Stimulated activated CD4-positive, alpha-beta T cell treated with anti-CD3 and anti-CD28 coated beads, Interleukin-4, amount 100 ng/mL, for 4 hours (primary cell): ENCODE measurements at places on chromosomes 1 and 21.

GRCh38 chr1:236907205-236907604 lies 97.0 kb downstream of the MT1HL1 start:
- DNase-seq = no peak

GRCh38 chr1:67889953-67890567 lies 56.8 kb upstream of the GNG12 start:
- DNase-seq = no peak

DNA sequence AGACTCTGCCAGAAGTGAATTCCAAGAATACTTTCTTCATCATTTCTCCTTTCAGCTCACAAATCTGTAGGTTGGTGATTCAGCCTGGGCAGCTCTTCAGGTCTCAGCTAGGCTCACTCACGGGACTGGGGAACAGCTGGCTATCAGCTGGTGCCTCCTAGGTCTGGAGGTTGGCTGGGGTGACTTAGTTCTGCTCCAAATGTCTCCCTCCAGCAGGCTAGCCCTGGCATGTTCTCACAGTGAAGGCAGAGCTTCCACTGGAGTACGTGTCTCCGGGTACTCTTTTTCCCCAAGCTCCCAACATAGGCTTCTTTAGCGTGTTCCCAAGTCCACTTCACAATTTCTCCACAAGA lies 12.5 kb upstream of the VAMP4 start:
- no peak for DNase-seq

DNA sequence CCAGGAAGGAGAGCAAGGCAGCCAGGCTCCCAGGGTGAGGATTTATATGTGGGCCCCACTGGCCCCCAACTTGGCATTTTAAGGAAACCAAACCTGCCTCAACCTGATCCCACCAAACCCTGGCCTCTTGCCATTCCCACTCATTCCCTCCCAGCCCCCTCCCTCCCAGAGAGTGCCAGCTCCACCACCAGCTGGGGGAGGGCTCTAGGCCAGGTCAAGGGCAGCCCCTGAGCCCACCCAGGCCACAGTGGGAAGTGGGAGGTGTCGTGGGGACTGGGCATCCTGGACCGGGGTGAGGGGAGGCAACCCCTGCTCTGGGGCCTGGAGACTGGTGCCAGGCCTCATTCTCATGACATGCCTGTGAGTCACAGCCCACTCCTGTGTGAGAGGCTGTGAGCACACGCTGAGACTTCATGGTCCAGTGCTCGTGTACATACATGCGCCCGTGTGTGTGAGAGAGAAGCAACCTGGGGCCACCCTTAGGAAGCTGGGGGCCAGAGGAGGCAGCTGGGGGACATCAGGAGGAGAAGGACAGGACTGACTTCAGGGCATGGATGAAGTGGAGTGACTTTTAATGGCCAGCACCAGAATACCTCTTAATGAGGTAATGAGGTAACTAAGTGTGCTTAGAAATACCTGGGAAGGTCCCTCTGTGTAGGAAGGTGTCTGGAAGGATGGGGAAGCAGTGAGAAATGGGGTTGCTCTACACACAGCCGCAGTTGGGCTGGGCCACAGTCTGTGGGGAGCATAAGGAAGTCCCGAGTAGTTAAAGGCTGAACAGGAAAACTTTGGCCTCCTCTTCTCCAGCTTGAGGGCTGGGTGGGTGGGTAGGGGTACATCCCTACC lies at the start of gene S100A2:
S100A2 (minus strand) TSS at position 316 of the 846 bp plus-strand sequence. CDS start 1,967 bp downstream, outside the sequence.
- DNase-seq = peak; percentile 68

GRCh38 chr1:226938903-226939437 lies 1.1 kb upstream of the COQ8A start:
- no peak for DNase-seq

- DNase-seq = no peak
Measured at GRCh38 chr1:10794724-10795275, 1.6 kb downstream of the CASZ1 start.

GRCh38 chr1:175269151-175269550 lies 76.6 kb upstream of the KIAA0040 start:
- no peak for DNase-seq

GRCh38 chr1:233295975-233296322 lies 424 bp upstream of the PCNX2 start:
- no peak for DNase-seq

GRCh38 chr1:30845904-30846290 lies 62.7 kb downstream of the SDC3 start:
- no peak for DNase-seq

GRCh38 chr1:223153177-223154119 lies 10.4 kb upstream of the TLR5 start:
- no peak for DNase-seq

GRCh38 chr21:34152500-34152899 lies 79.1 kb downstream of the MRPS6 start:
- DNase-seq = no peak

DNA sequence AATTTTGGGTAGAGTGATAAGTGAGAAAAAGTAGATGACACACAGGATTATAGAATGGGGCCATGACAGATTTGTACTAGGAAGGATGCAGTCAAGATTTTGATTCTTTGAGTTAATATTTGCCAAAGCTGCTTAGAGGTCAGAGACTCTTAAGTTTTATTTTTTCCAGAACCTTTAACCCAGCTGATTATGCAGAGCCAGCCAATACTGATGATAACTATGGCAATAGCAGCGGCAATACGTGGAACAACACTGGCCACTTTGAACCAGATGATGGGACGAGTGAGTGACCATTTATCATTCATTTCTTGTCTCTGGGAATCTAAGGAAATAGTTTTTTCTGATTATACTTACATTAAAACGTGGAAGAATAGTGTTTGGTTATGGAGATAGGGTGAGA lies 16.1 kb downstream of the UBAP2L start:
- no peak for DNase-seq

- no peak for DNase-seq
Measured at GRCh38 chr1:27548136-27548853, 55.6 kb downstream of the AHDC1 start.

GRCh38 chr1:165371588-165372225 lies 15.2 kb upstream of the LMX1A start:
- no peak for DNase-seq

DNA sequence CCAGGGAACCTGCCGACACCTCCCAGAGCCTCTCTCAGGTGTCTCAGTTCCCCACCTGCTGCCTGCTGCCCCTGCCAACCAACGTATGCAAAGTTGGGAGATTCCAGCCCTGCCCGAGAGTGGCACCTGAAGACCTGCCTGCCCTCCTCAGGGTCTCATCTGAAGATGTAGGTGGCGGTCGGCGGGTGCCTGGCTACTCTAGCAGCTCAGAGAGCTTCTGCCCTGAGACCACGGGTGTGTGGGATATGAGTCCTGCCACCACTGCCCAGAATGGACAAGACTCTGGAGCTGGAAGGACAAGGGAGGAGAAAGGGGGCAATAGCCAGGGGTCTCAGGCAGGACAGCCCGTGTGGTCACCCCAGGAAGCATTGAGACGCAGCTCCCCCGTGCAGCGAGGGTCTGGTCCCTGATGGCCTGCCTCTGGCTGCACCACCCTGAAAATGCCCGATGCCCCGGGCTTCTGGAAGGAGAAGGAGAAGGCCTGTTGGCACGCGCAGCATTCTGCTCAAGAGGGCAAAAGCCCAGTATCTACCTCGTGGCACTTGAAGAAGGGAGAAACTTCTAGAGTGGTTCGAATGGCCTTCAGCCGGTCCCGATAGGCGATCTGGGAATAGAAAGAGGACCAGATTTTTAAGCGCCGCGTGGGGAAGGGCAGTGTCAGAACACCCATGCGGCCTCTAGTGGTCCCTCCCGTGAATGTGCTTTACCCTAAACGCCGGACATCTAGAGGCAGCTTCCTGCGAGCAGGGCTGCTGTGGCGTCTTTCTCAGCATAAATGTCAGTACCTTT lies 88.8 kb downstream of the STUM start:
- DNase-seq = no peak

DNA sequence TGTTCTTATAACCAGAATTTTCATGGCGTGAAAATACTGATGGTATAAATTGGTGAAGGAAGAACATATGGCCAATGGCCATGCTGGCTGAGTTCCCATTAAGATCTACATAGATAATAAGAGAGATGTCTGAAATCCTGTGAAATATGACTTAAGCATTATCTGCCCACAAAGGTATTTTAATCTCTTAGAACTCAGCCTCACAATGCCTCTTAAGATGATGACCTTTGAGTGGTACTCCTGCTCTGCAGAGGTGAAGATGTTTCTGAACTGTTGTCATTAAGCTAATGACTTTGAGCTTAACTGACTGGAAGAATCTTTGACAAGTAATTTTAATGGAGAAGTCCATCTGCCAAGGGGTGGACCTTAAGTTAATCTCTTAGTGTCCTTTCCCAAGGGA lies 148.7 kb downstream of the ZNF326 start:
- no peak for DNase-seq

- no peak for DNase-seq
Measured at GRCh38 chr1:78079580-78079979, 33.8 kb downstream of the GIPC2 start.

DNA sequence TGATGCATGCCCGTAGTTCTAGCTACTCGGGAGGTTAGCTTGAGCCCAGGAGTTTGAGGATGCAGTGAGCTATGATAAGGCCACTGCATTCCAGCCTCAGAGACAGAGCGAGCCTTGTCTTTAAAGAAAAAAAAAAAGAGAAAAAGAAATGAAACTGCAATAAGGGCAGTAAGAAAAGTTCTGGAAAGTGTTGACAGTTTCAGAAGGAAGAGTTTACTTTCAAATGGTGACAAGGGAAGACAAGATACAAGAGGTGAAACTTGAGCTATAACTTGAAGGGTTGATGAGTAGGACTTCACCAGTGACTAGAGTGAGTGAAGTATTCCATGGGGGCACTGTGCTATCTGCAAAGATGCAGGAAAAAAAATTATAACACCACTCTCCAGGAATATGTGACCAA lies 125.0 kb downstream of the AKT3 start:
- DNase-seq = no peak

DNA sequence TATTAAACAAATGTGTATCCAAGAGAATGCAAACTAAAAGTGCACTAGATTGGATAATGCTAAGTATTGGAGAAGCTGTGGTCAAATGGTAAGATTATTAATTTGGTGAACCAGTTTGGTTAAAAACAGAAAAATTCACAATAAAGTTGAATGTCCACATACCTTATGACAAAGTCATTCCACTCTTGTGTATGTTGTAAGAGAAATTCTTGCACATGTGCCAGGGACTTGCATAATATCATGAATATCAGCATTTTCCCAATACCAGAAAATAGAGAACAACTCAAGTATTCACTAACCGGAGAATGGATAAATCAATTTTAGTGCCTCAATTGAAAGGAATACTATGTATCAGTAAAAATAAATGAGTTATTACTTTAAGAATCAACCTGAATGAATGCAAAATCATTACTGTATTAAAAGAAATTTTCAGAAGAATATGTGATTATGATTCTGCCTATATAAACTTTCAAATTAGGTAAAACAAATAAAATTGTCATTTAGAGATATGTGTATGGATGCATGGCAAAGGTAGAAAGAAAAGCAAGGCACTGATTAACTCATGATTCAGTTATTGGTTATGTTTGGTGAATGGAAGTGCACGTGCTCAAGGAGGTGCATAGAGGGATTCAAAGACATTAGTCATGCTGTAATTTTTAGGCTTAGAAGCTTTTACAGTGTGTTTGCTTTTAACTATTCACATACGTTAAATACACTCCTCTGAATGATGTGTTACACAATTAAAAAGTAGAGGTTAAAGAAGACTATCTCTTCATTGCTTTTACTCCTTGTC lies 217.4 kb upstream of the KCNK2 start:
- no peak for DNase-seq

GRCh38 chr1:27872802-27873551 lies 633 bp downstream of the THEMIS2 start:
- peak; percentile 25 for DNase-seq

GRCh38 chr1:9724706-9725476 lies 73.4 kb downstream of the PIK3CD start:
- DNase-seq = peak; percentile 64

- no peak for DNase-seq
Measured at GRCh38 chr1:227758366-227758765, 23.1 kb downstream of the SNAP47 start.

- no peak for DNase-seq
Measured at GRCh38 chr1:147099192-147099591, 73.1 kb downstream of the PRKAB2 start.

- no peak for DNase-seq
Measured at GRCh38 chr1:119713749-119714456, 2.2 kb downstream of the PHGDH start.

DNA sequence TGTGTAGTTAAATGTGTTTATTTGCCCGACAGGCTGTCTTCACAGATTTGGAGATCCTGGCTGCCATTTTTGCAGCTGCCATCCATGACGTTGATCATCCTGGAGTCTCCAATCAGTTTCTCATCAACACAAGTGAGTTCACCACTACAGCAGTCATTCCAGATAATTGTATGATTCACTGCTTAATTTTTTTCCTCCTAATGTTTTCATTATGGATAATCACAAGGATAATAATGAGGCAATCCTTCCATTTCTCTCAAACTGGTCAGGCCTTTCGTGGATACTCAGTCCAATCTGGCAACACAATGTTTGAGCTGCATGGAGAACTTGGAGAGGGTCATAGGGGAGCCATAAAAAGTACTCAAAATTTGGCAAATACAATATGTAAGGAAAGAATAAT lies 168.3 kb upstream of the SGIP1 start:
- no peak for DNase-seq

GRCh38 chr1:204136814-204137213 lies 15.0 kb downstream of the ETNK2 start:
- DNase-seq = no peak

- no peak for DNase-seq
Measured at GRCh38 chr1:11441211-11441952, 37.6 kb upstream of the DISP3 start.

DNA sequence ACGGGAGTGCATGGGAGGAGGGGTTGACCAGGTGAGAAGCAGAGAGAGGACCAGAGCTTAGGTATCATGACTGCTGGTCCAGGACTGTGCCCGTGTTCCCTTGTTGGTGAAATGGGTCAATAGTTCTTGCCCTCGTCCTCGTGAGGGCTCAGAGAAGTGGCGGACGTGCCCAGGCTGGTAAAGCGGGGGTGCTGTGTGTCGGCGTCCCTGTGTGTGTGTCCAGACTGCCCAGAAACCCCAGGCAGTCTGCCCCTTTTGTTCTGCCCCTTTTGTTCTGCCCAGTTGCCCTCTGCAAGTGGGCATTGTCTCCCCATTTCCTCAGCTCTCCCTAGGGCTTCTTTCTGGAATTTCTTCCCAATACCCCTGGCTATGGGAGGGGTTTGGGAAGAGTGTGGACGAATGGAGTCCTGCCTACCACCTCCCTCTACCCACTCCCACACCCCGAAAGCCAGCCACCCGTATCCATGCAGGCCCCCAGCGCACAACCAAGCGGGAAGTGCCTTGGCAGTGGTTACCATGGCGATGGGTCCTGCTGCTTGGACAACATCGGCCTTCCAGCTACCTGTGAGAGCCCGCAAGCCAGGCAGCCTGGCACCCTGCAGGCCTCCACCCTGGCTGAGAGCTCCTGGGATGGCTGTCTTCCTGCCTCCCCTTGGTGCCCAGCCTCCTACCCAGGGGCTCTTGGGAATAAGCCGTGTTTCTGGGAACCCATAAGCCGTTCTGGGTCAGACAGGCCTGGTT lies 34.7 kb downstream of the ACOT11 start:
- no peak for DNase-seq

DNA sequence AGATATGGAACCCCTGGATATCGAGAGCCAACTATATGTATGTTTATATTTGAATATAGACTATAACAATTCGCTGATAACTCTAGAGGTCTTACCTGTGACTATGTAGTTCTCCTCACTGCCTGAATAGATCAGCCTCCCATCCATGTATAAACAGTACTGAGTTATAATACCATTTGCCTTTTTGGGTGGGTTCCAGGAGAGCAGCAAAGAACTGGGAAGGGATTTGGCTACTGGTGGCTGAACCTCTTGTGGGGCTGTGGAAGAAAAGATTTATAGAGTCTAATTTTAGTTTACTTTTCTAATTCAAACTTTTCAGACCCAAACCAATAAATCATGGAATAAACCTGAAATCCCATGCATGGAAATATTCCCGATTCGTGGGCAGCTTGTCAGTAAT lies 376.9 kb downstream of the USH2A start:
- no peak for DNase-seq
